ENCODE measurements at places on chromosomes 2 and 18.

DNA sequence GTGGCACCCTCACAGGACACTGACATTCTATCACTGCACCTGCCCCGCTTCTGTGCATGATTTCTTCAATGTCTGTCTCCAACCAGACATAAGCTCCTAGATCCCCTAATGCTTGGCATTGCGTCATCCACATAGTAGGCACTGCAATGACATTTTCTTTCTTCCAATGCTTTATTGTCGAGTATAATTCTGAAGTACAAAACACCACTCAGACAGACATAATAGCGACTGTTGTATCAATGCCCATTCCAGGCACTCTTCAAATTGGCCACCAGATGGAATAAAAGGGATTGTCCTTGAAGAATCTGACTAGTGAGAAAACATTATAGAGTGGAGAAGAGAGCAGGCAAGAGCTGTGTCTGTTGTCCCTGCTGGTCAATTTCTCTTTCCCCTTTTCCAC lies 89.0 kb downstream of the LPIN1 start:
- DNase-seq: no peak

DNA sequence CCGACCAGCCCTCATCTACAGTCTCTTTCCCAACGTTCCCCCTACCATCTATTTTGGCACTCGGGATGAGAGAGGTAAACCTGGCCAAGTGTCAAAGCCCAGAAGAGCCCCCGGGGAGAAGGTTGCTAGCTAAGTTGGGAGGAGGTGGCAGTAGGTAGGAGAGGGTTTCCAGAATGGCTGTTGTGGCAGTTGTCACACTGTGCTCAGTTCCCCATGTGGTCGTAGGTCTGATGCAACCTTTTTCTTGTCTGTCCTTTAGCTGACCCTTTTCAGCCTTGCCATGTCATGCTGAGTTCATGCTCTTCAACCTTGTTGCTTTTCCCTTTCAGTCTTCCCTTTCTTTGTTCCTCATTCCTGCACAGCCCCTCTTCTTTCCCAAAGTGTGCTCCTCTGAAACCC lies 34.5 kb downstream of the TTLL4 start:
- DNase-seq: peak; percentile 4

- DNase-seq: no peak
These were observed 16.2 kb upstream of the BCL11A start for GRCh38 chr2:60569680-60570111.

GRCh38 chr2:69449906-69450305 lies 12.7 kb upstream of the NFU1 start:
- no peak for DNase-seq

DNA sequence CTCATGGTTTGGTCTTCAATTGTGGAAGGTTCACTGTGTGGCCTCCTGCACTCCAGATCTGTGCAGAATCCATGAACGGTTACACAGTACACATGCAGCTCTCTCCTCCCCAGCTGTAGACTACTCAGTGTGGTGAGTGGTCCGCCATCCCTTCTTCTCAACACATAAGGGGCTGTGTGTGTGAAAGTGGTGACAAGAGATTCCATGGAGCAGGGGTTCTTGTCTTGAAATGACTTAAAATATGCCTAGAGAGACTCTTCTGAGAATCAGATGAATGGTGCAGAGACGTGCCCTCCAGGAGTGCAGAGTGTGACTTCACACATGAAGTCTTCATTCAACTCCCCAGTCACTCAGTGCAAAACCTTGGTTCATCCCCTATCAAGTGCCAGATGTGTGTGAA lies 151.0 kb upstream of the COPS8 start:
- no peak for DNase-seq

DNA sequence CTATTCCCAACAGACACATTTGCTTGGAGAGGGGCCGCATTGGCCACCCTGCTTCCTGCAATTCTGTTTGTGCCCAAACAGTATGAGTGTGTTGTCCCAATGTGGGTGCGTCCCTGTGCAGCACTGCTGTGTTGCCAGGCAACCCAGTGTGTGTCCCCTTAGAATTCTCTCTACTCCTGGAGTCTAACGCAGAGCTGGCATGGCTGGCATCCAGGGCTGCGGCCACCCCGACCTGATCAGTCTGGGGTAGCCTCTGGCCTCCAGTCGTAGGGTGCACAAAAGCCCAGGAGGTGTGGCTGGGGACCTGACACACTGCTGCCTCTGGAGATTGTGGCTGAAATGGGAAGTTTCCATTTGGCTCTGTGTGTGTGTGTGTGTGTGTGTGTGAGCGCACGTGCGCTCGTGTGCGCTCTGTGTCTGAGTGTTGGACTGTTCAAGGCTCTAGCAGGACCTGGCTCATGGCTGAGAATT lies 48.0 kb downstream of the TEX44 start:
- peak; percentile 18 for DNase-seq

GRCh38 chr2:176566961-176567360 lies 297.7 kb downstream of the MTX2 start:
- no peak for DNase-seq

DNA sequence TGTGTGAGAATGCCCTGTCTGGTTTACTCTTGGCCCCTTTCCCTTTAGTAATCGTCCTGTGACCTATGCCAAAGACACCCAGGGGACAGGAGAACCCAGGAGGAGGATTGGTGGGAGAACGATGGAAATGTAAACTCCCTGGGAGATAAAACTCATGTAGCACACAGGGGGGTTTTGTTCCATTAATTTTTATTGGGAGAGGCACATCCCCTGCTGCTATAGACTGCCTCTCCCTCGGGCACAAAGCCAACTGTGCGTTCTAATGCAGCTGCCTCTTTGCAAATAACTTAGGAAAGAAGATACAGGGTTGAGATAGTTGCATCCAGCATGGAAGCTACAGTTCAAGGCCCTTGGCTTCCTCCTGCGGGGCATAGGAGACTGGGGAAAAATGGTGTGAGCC lies 489.6 kb downstream of the SLC4A3 start:
- no peak for DNase-seq

DNA sequence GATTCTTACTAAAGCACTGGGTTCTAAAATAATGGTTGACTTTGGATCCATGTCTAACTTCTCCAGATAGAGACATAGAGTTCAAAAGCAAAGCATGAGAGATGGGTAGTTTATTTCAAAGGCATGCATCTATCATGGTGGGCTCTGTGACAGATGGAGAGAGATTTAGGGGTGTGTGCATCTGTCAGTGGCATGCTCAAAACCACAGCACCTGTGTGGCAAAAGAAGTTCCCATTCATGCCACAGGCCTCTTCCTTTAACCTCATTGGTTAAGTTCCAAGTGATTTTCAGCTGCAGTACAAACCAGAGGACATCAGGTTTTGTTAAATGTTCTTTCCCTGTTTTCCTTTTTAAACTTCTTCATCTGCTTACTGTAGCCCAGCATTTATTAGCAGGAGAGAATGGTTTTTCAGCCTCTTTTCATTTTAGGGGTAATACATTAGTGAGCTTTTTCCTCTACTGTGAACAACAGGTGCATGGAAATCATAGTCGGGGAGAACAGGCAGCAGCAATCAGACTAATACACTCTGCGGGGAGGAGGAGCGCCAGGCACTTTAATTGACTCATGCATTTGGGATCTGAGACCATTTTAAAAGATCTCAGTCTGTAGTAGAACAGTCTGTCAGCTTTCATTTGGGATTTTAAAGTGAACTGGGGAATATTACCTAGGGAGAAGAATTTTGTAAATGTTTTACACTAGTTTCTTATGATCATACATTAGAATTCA lies 52.4 kb upstream of the UPP2 start:
- no peak for DNase-seq

DNA sequence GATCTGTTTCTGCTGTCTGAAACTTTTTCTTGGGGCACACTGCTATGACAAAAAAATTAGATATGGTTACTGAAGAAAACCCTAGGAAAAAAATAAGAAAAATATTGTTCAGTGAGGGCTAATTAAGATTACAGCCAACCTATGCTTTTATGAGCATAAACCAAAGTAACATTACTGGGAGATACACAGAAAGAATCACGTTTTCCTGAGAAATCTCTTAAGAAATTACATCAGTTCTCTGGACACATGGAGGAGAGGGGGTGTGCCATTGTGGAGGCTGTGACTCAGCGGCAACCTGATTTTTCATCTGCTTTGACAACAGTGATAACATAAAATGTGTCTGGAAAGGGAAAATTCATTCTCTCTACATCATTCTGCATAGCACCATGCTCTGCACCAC lies 13.4 kb upstream of the NMI start:
- no peak for DNase-seq

DNA sequence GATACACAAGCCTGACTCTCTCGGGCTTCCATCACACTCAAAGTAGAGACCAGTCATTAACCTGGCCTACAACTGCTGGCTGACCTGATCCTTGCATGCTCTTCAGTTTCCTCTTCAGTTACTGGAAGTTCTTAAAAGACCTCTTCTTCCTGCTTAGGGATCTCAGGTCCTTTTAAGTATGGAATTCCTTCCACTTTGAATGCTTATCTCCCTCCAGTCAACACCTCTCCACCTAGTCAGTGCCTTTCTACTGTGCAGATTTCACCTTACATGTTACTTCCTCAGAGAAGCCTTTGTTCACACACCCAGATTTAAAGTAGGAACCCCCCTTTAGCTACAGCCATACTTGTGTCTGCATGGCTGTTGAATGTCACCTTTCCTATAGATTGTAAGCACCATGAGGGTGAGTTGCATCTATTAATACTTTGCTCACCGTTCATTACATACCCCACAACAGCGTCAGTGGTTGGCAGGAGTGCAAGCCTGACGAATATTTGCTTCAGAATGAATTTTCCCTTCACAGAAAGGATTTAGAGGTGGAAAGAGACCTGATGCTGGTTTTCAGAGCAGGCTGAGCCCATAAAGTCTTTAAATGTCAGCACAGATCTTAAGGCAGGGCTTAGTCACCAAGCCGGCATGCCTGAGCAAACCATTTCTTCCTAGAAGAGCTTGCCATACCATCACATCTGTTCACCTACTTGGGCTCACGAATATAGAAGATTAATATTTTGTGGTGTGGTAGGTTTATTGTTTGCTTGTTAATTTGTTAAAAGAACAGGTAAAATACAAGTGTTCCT lies 90.1 kb downstream of the ACVR1 start:
- no peak for DNase-seq

DNA sequence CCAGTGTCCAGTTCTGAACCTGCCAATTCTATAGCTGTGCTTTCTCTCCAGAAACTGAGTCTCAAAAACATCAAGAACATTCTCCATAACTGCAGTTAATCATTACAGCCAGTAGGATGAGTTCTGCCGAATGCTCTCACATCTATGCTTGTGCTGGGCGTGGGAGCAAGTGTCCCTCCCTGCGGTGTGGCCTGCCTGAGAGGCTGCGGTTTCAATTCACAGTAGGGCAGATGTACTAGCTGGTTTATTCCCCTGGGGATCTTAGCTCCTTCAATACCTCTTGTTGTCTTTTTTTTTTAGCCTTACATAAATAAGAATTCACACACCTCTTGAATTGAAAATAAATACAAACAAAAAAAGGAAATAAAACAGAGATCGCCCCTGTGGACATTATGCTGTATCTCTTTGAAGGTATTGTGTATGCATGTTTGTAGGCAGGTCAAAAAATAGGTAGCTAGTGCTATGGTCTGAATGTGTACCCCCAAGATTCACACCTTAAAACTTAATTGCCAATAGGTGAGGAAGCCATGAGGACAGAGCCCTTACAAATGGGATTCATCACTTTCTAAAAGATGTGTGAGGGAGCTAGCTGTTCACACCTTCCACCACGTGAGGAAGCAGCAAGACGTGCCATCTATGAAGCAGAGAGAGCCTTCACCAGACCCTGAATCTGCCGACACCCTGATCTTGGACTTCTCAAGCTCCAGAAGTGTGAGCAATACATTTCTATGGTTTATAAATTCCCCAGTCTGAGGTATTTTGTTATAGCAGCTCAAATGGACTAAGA lies 74.3 kb downstream of the BCL2L11 start:
- DNase-seq: no peak

DNA sequence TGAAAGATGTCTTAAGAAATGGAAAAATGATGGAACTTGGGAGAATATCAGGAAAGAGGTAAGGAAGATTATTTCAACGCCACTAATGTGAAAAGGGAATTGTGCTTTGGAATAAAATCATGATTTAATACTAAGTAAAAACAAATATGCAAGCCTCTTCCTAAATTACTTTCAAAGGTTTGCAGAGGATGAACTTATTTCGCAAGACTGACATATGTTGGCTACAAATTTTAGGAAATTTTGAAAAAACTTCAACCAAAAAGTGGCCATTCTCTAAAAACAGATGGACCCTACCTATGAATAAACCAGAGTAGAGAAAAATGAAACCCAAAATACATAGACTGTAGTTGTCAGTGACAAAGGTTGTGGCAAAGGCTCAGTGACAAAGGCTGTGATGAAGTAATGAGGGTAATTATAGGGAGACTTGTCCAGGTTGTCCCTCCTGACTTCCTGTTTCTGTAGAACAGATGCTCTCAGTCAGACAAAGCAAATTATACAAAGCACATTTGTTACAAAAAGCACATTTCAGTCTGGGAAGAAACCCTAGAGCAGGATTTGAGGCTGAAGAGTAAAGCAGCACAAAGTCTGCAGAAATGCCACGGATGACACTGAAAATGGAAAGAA lies 39.5 kb downstream of the SFT2D3 start:
- no peak for DNase-seq

DNA sequence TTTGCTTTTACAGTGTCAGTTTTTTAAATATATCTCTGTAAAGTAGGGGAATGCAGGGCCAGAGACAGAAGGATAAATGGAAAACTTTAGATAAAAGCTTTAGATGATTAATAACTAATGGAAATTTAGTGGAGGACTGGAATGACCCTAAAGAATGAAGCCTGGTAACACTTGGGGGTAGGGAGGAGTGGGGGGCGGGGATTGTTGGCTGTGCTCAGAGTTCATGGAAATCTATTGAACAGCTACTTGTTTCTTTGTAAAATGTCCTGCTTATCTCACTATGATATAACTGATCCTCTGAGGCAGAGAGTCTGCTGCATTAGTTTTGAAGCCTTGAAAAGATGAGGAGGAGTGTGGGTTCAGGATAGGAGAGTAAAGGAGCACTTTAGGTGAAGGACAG lies 90.5 kb downstream of the TMEM185B start:
- no peak for DNase-seq

GRCh38 chr18:70653671-70654070 lies 364.8 kb downstream of the SOCS6 start:
- no peak for DNase-seq

DNA sequence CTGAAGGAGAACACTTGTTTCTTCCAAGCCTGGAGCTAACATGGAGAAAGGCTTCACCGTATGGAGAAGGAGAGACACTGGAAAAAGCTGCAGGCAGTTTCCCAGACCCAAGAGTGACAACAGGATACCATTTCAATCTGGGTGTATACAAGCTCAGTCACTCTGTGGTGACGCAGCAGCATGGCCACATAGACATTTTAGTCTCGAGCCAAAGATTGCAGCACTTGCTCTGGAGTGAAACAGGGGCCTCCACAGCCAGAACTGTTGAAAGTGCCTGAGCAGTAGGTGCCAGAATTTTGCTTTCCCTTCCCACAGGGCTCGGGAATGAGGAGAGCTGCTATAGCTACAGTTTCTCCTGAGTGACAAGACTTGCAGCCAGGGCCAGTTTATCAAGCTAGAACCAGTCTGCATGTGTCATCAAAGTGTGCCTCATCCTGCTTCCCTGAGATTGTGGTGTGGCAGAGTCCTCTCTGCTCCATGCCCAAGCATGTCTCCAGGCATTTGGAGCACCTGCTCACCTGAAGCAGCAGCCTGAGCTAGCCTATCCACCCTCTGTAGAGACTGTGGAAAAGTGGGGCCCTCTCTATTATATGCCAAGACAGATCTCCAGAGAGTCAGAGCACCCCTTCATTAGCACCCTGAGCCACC lies 234.6 kb upstream of the CDH19 start:
- DNase-seq: no peak

- DNase-seq: no peak
These were observed 7.2 kb upstream of the KLHL29 start for GRCh38 chr2:23377771-23378170.

- DNase-seq: no peak
These were observed 198.8 kb upstream of the TCF4 start for GRCh38 chr18:55786651-55787272.

GRCh38 chr2:134023854-134024253 lies 230.0 kb upstream of the MGAT5 start:
- no peak for DNase-seq

Measured in CD4-positive, alpha-beta T cell treated with Interleukin-1 beta for 1 hour (primary cell).